ENCODE measurements at places on chromosomes 1 and 21. TPM values are rescaled to one million over a fixed set of nuclear protein-coding genes. Genes with fewer than 3 reads are reported as not detected.
A peak's percentile ranks its signal among the peaks of the same experiment; 100 is the strongest.

ADAM30 gene
- total RNA-seq, result not detected

DNA sequence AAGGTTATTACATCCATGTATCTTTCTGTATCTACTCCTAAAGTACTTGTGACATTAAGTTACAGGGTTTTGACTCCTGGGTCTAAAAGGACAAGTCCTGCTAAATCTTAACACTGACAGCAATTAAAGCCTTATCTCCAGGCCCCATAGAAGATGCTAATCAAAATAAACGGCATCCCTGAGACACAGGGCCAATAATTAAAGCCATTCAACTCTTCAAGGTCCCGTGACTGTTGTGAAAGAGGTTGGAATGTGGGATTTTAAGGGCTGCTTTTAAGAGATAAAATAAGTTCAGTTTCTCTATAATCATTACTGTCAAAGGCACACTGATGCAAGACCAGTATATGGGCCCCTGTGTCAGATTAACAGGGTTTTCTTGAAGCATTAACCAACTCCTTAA, 8.3 kb downstream of the DNAI4 start:
- H3K4me3 ChIP-seq, result no peak overlapping the region
- H3K27me3 ChIP-seq, result no peaks in the 10 kb centered on the region
- H3K4me1 ChIP-seq, result no peaks in the 10 kb centered on the region
- H3K36me3 ChIP-seq, result no peaks in the 10 kb centered on the region

DNA sequence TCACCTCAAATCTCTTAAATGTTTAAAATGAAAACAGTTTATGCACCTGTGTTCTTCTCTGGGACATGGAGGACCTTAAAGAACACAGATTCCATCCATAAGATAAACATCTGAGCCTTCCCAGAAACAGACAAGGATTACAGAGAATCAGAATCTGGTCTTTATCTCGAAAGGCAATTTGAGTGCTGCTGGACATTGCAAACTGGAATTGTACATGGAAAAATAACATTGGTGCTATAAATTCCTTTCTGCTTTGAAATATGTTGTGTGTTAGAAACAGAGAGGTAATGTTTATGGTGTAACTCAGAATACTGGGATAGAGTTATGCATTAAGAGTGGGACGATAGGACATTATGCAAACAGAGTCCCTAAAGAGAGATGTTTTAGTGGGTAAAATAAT, 6.6 kb upstream of the DDR2 start:
- no peak for DNase-seq
- no peaks in the 10 kb centered on the region for H3K27me3 ChIP-seq
- H3K27ac ChIP-seq, result no peak overlapping the region
- H3K4me3 ChIP-seq, result no peak overlapping the region

DNA sequence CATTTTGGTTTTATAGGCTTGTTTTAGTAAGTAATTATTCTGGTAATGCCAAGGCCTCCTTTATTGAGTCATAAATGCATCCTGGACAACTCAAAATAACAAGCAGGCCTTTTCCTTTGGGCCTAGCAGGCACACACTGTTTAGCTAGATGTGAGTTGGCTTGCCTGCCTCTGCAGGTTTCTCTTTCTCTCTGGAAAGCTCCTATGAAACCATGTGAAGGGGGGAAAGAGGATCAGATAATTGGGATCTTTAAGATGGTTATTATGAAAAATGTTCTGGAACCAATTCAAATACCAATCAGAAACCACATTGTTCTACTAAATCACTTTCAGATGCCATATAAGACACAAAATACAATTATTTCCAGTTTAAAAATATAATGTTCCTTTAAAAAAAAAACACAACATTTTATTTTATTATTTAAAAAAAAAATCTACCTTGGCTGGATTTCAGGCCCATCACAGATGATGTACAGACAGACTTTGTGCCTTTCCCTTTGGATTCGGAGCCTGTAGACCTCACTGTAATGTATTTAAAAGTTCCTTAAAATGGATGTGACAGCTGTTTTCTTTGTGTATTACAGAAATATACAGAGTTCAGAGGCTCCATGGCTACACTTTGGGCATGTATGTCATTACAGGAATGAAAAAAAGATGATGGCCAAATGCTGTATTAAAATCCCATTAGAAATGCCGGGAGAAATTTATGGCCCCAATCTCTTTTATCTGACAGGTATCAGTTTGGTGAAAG, 80.2 kb downstream of the NTMT2 start:
- no peak overlapping the region for H3K27ac ChIP-seq
- H3K4me1 ChIP-seq, result no peaks in the 10 kb centered on the region
- DNase-seq, result no peak
- no peak overlapping the region for H3K4me3 ChIP-seq

- peaks cover 35% of the 10 kb centered on the region for H3K4me1 ChIP-seq
- H3K27me3 ChIP-seq, result no peaks in the 10 kb centered on the region
- peak within 1 kb of the TSS; percentile 82 for H3K27ac ChIP-seq
- DNase-seq, result peak; percentile 91
These were observed at the start of gene ARHGEF16 for GRCh38 chr1:3453891-3454810. TSS of gene ARHGEF16 (plus strand) at chr1:3454665. CDS start at chr1:3463085, 8,420 bp downstream.

DNA sequence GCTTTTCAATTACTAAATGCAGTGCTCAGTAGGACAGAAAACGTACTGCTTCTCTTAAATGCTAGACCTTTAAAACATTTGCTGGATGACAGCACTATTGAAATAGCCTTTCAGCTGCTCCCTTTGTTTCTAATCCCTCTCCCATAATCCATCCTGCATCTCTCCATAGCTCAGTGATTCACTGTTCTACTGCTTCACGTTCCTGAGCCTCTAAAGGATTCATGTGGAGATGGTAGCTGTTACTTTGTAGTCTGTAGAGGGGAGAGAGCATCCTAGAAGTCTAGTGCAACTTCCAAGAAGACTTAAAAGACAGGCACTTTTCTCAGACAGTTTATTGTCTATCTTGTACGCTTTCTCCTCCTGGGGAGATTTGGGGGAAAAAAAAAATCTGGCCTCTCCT, 51.4 kb downstream of the LRRC8B start:
- no peaks in the 10 kb centered on the region for H3K36me3 ChIP-seq
- H3K27ac ChIP-seq, result no peak overlapping the region
- no peak for DNase-seq
- H3K4me1 ChIP-seq, result peaks cover 18% of the 10 kb centered on the region
- H3K4me3 ChIP-seq, result no peak overlapping the region
- no peaks in the 10 kb centered on the region for H3K27me3 ChIP-seq
